Inflammatory macrophage treated with lipopolysaccharide for 1 hour (primary cell): ENCODE measurements at places on chromosomes 7 and 10.
A peak's percentile ranks its signal among the peaks of the same experiment; 100 is the strongest.

DNA sequence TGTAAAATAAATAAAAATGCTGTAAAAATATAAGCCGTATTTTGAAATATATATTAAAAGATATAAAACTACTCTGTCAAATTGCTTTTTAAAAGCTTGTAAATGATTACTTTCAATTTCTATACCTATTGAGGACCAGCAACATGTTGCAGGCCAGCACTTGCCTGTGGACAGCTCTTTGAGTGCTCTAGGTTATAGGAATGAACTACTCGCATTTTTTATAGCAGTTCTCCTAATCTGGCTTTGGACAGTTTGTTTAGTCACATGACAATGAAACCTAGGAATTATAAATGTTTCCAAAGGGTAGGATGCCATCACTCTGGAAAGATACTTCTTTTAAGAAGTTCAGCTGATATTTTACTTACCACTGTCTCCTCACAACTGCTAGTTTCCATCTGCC is 117.7 kb upstream of the PTPRZ1 start:
- no peak for DNase-seq

DNA sequence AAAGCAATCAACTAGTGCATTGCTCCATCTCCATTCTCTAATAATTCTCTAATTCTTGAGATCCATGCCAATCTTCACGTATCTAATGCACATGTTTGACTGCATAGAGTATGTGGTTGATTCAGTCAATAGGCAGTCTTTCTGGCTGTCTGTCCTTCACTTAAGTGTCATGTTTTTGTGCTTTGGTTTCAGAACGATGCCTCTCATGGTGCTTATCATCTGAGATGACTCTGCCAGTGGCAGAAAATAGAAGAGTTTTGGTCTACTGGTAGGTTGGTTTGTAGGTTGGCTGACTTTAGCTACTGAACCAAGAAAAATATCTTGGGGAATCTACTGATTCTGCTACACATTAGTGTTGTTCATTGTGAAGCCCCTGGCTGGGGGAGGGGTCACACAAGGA is 364.2 kb downstream of the SFMBT2 start:
- DNase-seq: no peak

GRCh38 chr7:94525923-94526322 is 16.3 kb downstream of the CASD1 start:
- DNase-seq: no peak

GRCh38 chr7:155710031-155710430 is 65.6 kb downstream of the RBM33 start:
- DNase-seq: no peak

- peak; percentile 36 for DNase-seq
Observed at GRCh38 chr10:72316386-72316700, 38.4 kb downstream of the DNAJB12 start.

- DNase-seq: no peak
Observed at GRCh38 chr10:113665806-113666354, 2.0 kb upstream of the NRAP start.

GRCh38 chr7:121328508-121329190 is at the start of gene WNT16:
WNT16 (plus strand) TSS chr7:121329000; CDS start chr7:121329293, 293 bp downstream.
- no peak for DNase-seq

DNA sequence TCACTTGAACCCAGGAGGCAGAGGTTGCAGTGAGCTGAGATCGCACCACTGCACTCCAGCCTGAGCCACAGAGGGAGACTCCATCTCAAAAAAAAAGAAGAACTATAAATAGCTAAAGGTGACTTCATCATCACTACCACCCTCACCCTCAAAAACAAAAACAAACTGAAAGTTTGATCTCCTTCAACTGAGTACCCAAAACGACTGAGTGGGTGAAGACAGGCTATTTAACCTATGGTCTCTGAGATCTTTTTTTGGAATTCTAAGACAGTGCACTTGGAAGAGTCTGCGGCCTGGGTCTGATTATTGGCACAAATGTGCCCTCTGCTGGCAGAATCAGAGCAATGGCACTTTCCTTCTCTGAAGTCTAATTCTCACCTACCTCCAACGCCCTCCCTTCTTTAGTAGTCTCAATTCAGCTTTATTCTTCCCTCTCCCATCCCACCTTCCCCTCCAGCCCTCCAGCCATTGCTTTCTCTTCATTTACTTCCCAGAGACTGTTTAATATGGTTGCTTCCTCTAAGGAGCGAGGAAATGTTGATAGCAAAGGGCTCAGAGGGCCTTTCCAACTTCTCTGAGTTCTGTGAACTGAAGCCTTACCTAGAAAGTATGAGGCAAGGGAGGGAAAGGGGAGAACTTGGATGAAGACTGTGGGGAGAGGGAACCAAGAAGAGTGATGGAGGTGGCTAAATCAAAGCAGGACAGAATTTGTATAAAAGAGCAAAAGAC is 2.9 kb upstream of the MYOZ1 start:
- peak; percentile 66 for DNase-seq

DNA sequence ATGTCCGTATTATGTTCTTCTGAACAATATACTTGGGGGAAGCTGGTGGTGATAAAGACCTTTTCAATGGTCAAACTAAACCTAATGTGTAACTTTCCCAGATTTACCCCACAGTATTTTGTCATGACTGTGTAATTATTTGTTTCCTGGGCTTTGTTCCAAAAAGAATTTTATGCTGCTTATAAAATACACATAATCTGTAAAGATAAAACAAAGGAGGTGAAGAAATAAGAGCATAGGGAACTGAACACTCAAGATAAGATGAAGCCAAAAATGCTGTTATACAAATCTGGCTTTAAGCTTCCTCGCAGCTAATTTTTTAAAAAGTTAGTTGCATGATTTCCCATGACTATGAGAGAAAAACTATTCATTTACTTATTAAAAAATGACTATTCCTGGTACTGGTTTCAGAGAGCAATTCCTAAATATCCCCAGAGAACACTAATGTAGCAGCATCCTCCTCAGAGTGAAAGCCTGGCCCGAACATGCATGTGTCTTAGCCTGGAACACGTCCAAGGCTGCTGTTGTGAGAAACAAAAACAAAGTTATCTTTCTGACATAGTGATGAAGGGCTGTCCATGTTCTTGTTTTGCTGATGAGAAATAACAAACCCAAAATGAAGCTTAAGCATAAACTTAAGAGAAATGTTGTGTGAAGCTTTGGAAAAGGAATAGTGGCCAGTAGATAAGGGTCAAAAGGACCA is 33.9 kb downstream of the MALSU1 start:
- no peak for DNase-seq

DNA sequence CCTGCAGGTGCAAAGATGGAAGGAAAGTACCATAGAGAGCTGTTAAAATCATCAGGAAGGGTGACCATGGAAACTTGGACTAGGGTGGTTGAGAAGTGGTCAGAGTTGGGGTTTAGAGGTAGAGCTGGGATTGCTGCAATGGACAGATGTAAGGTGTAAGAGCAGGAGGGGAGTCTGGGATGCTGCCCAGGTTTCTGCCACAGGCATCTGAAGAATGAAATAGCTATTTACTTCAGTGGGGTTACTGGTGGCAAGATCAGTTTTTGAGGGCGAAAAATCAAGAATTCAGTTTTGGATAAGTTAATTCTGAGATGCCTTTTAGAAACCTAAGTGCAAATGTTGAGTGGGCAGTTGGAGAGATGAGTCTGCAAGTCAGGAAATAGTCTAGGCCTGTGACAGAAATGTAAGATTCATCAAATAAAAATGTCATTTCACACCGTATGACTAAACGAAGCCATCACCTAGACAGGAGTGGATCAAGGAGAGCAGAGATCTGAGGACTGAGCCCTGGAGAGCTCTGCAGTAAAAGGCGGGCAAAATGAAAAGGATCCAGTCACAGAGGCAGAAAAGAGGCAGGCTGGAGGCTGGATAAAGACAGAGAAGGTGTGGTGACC is 22.7 kb upstream of the TOMM7 start:
- no peak for DNase-seq

GRCh38 chr7:74068378-74069085 is 15.1 kb upstream of the LIMK1 start:
- DNase-seq: no peak

DNA sequence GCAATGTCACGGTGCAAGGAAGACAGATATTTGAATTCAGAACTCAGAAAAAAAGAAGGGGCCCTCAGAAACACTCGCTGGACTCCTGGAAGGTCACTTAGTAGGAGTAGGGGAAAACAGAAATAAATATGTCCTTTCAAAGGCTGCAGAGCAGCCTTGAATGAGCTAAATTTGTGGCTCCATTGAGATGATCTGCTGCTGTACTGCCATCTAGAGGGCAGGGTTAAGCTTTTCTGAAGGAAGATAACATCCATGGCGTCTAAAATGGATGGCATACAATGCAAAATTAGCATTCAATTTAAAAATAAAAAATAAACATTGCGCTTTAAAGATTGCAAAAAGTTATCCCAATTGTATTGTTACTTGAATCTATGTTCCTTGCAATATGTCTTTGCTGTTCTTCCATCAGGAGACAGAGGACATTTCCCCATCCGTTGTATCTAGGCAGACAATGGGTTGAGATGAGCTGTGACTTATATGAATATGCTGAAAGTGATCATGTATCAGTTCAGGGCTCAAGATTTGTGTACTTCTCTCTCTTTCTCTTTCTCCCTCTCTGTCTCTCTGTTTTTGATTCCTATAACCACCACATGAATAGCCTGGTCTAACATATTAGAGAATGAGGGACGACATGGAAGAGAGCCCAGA is 642.2 kb downstream of the SH2D4B start:
- DNase-seq: peak; percentile 2

- DNase-seq: no peak
Observed at GRCh38 chr10:104344219-104344618, 6.0 kb upstream of the ITPRIP start.

DNA sequence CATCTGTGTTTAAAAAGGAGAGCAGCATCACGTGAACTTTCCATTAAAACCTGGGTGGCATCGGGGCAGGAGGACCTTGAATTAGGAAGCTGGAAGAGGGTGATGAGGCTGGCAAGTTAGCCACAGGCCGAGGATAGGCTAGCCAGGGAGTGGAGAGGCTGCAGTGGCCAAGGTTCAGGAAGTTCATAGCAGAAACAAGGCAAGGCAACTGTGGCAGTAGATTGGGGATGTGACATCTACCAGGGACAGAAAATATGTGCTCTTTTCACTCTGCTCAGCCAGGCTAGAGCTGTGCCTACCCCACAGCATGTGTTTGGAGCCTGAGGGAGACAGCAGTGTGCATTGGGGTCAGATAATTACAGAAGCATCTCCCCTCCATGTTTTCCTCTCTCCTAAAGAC is 2.2 kb upstream of the INPP5F start:
- no peak for DNase-seq

- DNase-seq: no peak
Observed at GRCh38 chr7:128790315-128791041, 1.3 kb upstream of the CCDC136 start.

DNA sequence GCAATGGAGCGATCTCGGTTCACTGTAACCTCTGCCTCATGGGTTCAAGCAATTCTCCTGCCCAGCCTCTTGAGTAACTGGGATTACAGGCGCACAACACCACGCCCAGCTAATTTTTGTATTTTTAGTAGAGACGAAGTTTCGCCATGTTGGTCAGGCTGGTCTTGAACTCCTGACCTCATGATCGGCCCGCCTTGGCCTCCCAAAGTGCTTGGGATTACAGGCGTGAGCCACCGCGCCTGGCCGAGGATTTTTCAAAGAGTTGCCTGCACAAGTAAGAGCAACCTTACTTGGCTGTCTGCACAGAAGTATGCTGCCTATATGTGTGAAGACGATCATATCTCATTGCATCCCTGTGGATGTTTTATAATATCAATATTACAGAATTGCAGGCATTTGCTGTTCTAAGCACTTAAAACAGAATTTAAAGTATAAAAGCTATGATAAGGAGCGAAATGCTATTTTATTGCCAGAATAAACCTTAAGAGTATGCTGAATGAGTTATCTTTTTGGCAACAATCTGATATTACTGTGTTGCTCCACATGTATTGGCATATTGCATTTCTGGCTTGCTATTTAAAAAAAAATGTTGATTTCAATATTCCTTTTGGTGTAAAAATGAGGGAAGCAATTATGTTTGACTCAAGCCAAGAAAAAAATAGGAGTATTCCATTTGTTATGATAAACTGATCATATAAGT is 379.4 kb upstream of the SEMA3D start:
- no peak for DNase-seq

DNA sequence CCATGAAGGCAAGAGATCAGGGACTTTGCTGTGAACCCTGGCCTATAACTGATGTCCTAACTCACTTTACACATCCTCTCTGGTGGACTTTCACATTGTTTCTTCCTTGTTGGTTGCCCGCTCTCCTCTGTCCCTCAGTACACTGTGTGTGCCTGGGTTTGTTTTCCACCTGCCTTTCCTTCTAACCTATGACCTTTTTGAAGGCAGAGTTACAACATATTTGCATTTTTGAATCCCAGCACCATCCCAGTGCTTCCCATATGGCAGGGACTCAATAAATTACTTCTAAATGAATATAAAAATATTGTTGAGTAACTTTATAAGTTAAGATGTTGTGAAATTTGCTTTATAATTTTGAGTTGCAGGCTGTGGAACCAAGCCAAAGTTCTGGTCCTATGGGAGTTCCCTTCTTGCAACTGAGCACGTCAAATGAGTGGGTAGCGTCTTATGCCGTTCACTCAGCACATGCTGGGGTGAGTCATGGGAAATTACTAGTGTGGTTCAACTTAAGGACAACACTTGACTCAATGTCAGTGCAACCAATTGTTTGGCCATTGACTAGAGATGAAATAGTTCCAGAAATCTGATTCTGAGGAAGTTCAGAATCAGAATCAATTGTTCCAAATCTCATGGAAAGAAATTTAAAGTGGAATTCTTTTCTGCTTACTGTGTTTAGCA is 250.9 kb downstream of the TWIST1 start:
- DNase-seq: peak; percentile 91

GRCh38 chr7:130384371-130384801 is 4.1 kb downstream of the CPA1 start:
- no peak for DNase-seq

DNA sequence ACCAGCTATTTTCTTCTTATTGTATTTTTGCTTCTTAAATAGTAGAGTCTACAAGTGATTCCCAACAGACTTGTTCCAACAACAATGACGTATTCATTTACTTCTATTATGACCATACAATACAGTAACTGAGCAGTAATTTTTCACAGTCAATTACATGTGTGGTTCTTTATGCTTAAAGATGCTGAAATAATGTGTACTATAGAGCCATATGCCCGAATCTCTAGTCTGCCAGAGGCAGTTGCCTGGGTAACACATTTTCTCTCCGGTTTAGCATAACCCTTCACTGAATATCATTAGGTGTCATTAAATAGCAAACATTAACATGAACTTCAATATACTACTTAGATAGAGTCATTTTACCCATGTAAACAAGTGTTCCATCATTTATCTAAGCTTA is 75.0 kb downstream of the SLC25A13 start:
- DNase-seq: no peak

- DNase-seq: no peak
Observed at GRCh38 chr7:31873816-31874597, 187.0 kb downstream of the PPP1R17 start.

DNA sequence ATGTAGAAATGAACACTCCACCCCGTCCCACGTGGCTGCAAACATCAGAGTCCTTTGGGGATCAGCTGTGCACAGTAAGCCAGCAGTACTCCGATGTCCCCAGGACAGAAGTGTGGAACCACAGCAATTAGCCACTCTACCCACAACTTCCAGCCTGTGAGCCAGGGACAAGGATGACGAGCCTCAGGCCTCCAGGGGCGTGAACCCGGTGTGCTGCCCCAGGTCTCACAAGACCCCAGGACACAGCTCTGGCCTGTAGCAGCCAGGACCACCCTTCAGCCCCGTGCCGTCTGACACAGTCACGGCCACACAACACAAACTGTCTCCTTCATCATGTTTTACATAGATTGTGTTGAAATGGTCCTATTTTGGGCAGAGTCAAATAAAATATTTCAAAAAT is 113.0 kb upstream of the DIP2C start:
- DNase-seq: no peak
